Breast epithelium (tissue), 4 donors: ENCODE measurements at places on chromosomes 12 and 14. TPM values are rescaled to one million over a fixed set of nuclear protein-coding genes. Genes with fewer than 3 reads are reported as not detected.

CLEC1B gene
- total RNA-seq = not detected

DNA sequence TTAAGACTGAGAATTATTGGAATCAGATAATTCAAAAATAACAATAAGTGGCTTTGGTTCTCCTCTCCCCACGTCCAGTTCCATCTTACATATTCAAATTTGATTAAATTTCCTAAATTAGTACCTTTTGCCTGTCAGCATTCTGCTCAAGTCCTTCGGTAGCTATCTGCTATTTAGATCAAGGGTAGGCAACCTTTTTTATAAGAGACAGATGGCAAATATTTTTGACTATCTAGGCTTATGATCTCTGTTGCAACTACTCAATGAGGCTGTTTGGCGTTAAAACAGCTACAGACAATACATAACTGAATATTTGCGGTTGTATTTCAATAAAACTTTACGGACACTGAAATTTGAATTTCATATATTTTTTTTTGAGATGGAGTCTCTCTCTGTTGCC is 21.7 kb downstream of the L2HGDH start:
- no peak overlapping the region for H3K4me3 ChIP-seq
- no peaks in the 10 kb centered on the region for H3K4me1 ChIP-seq
- DNase-seq = no peak
- no peaks in the 10 kb centered on the region for H3K27me3 ChIP-seq
- no peak overlapping the region for H3K27ac ChIP-seq

DNA sequence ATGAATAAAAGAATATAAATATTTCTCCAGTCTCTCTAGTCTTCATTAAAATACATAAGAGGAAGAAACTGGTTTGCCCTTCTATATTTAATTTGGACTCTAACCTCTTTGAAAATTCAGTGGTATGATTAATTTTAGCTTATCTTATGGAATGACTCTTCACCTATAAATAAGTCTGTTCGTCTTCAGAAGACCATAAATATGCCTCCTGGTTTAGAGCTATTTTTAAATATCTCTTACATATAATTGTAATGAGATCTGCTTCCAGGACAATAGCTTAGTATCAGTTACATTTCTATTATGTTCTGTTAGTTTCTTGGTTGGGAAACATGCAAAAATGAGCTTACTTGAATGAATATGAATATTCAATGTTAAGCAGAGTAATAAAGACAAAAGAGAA is 257.5 kb upstream of the HMGA2 start:
- DNase-seq = no peak
- no peak overlapping the region for H3K27ac ChIP-seq
- no peaks in the 10 kb centered on the region for H3K4me1 ChIP-seq
- no peaks in the 10 kb centered on the region for H3K27me3 ChIP-seq
- H3K36me3 ChIP-seq = no peaks in the 10 kb centered on the region
- H3K4me3 ChIP-seq = no peak overlapping the region

- H3K27ac ChIP-seq = no peak overlapping the region
- DNase-seq = no peak
- peaks cover 5% of the 10 kb centered on the region for H3K4me1 ChIP-seq
- no peaks in the 10 kb centered on the region for H3K27me3 ChIP-seq
- H3K36me3 ChIP-seq = no peaks in the 10 kb centered on the region
These were observed 4.8 kb downstream of the CATSPERB start for GRCh38 chr14:91727121-91727520.

GRCh38 chr12:44788731-44789130 is 87.4 kb downstream of the NELL2 start:
- no peak overlapping the region for H3K27ac ChIP-seq
- peaks cover 1% of the 10 kb centered on the region for H3K36me3 ChIP-seq
- H3K4me1 ChIP-seq = no peaks in the 10 kb centered on the region
- H3K27me3 ChIP-seq = no peaks in the 10 kb centered on the region
